ENCODE measurements at places on chromosomes 12 and 14.

DNA sequence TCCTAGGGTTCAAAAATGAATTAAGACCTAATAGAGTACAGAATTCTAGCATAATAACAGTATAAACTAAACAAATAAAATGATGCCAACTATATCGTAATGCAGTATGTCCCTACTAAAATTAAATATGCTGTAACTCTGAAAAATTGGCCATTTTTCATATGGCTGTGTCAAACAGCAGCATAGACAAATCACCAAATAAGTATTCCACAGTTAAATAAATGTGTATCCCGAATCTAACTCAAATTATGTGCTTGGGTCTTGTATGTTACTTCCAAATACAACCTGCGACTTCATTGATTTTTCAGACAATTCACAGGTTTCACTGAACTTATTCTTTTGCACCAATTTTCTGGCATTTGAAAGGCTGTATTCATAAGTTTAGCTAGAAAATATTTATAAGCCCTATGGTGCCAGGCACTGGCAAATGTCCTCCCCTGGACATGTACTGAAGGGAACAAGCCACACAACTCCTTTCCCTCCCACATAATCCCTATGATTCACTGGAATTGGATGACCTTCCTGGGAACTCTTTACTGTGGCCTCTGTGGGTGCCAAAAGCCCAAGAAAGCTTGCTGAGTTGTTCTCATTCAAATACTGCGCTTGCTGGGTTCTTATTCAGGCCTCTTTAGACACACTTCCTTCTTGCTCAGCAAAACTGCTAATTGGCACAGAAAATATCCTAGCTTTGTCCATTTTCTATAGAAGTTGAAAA, 108.8 kb downstream of the KITLG start:
- H3K27ac ChIP-seq = no peak overlapping the region
- H3K27me3 ChIP-seq = no peaks in the 10 kb centered on the region
- peaks cover 4% of the 10 kb centered on the region for H3K4me1 ChIP-seq
- no peak overlapping the region for H3K4me3 ChIP-seq
- no peaks in the 10 kb centered on the region for H3K36me3 ChIP-seq
- DNase-seq = peak; percentile 46

- no peaks in the 10 kb centered on the region for H3K4me1 ChIP-seq
- DNase-seq = peak; percentile 59
- H3K36me3 ChIP-seq = no peaks in the 10 kb centered on the region
- H3K27me3 ChIP-seq = no peaks in the 10 kb centered on the region
- H3K27ac ChIP-seq = no peak overlapping the region
These were observed 986.3 kb upstream of the TMEM132C start for GRCh38 chr12:127280393-127281275.

GRCh38 chr12:92690601-92691000, 12.2 kb upstream of the PLEKHG7 start:
- no peak overlapping the region for H3K27ac ChIP-seq
- H3K36me3 ChIP-seq = no peaks in the 10 kb centered on the region
- H3K27me3 ChIP-seq = no peaks in the 10 kb centered on the region
- no peaks in the 10 kb centered on the region for H3K4me1 ChIP-seq
- no peak overlapping the region for H3K4me3 ChIP-seq
- no peak for DNase-seq

GRCh38 chr14:78933166-78933565, 763.0 kb downstream of the NRXN3 start:
- no peak for DNase-seq
- no peaks in the 10 kb centered on the region for H3K27me3 ChIP-seq
- H3K27ac ChIP-seq = no peak overlapping the region
- no peak overlapping the region for H3K4me3 ChIP-seq

GRCh38 chr12:402029-402389, 565 bp downstream of the CCDC77 start:
- DNase-seq = no peak
- no peak overlapping the region for H3K27ac ChIP-seq
- H3K4me1 ChIP-seq = no peaks in the 10 kb centered on the region
- H3K36me3 ChIP-seq = no peaks in the 10 kb centered on the region
- peak overlapping the region; percentile 60 for H3K4me3 ChIP-seq
- no peaks in the 10 kb centered on the region for H3K27me3 ChIP-seq

GRCh38 chr14:71142375-71143038, 235.2 kb downstream of the PCNX1 start:
- H3K4me1 ChIP-seq = no peaks in the 10 kb centered on the region

DNA sequence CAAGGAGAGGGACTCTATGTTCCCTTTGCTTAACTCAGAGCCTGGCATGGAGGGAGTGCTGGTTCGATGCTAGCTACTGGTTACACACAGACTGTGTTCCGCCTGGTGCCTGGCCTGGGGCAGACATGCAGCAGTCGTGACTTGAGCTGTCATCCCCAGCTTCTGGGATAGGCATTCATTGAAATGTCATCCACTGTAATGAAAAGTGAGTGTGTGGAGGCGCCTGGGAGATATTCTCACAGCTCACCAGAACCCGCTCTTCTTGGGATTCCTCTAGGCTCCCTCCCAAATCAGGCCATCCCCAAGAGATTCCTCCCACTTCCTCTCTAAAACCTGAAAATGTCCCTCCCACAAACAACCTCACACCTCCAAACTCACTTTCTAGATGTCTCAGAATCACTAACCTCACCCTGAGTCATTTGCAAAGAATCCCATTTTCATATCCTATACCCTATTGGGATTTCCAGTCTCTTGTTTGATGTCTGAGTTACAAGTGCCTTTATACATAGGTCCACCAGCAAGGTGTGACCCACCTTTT, 82.8 kb downstream of the CRACR2A start:
- no peaks in the 10 kb centered on the region for H3K4me1 ChIP-seq
- DNase-seq = no peak
- H3K4me3 ChIP-seq = no peak overlapping the region
- H3K27ac ChIP-seq = no peak overlapping the region

DNA sequence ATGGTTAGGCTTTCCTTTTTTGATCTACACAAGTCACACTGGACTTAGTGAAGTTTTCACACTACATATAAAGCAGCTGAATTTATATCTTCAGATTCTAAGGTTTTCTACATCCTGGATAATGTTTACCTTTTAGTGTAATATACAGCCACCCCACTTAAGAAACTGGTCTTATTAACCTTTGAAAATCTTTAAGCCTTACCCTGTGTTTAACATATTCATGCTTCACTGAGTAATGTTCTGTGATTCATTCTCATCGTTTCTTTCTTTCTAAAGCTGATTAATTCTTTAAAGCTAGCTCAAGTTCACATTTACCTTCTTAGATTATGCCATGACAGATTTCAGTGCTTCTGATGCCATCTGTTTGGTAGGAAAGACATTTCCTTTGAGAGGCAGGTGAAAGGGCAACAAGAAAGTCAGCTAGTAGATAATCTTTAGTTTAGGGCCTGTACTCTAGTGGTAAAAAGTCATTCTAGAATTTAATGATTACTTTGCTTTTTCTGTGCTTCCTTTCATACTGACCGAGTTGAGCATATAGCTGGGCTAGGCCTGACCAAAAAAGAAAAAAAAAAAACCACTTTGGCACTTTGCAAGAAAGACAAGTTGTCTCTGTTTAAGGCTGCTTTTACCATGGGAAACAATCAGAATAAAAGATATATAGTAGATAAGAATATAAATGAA, 690.9 kb upstream of the FBXO33 start:
- H3K36me3 ChIP-seq = no peaks in the 10 kb centered on the region
- H3K4me3 ChIP-seq = no peak overlapping the region
- H3K27me3 ChIP-seq = no peaks in the 10 kb centered on the region
- H3K4me1 ChIP-seq = no peaks in the 10 kb centered on the region
